Umbilical cord (tissue), 2 donors: ENCODE measurements at places on chromosomes 2 and 18. TPM values are rescaled to one million over a fixed set of nuclear protein-coding genes. Genes with fewer than 3 reads are reported as not detected.

The HNMT gene
- total RNA-seq, result 72.7 TPM

The CFC1 gene
- not detected for total RNA-seq

The TTR gene
- total RNA-seq, result 15.6 TPM

The LIMS2 gene
- 30.6 TPM for total RNA-seq

The IL1RL1 gene
- total RNA-seq, result 4.6 TPM

The EGR4 gene
- 1.4 TPM for total RNA-seq

GRCh38 chr2:240832921-240833494 lies 13.0 kb upstream of the KIF1A start:
- no peak for DNase-seq

DNA sequence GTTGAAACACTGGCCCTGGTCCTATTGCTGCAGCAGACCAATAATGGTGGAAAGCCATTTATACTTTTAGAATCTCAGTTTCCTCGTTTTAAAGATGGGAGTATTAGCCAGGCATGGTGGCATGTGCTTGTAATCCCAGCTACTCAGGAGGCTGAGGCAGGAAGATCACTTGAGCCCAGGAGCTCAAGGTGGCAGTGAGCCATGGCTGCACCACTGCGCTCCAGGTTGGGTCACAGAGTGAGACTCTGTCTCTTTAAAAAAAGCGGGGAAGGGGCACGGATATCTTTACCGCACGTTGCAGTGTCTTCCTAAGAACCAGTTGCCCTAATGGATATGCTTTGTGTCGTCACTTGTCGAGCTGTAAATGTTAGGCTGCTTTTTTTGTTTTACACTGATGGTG lies 8.3 kb downstream of the MTCL1 start:
- no peak for DNase-seq

DNA sequence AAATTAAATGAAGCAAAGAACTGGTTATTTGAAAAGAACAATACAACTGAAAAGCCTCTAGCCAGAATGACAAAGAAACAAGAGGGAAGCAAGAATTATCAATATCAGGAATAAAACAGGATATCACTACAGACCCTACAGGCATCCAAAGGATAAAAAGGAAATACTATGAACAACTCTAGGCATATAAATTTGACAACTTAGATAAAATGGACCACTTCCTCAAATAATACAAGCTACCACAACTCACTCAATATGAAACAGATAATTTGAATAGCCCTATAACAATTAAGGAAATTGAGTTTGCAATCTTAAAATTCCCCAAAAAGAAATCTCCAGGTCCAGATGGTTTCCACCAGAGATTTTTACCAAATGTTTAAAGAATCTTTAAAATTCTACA lies 19.8 kb downstream of the RPRD1A start:
- no peak for DNase-seq

DNA sequence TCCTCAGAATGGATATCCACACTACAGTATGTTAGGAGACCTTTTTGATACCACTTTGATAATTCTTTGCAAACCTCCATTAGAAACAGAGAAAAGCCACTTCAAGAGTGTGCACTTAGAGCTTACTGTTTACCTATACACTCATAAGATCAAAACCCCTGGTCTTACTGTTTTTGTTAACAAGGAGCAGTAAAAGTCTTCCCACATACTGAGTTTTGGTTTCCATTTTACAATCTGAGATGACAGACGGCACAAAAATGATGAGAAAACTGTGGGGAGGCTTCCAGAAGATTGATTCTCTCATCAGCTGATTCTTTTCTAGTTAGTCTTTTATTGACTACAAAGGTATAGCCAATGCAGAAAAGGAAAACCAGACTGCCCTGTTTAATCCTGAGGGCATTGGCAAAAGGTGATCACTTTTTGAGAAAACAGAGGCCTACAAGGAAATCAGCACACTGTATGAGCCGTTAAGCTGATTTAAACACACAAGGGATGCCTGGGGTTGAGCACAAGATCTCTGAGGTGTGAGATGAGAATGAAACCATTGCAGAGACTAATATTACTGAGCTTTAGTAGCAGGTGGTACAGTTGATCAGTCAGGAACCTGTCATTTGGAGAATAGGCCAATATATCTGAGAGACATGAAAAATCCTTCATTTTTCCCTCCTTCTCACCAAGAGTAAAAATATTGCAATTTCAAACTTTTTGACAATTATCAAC lies 368.6 kb downstream of the GRB14 start:
- no peak for DNase-seq

- no peak for DNase-seq
Observed at GRCh38 chr2:20430035-20430434, 16.8 kb upstream of the RHOB start.

DNA sequence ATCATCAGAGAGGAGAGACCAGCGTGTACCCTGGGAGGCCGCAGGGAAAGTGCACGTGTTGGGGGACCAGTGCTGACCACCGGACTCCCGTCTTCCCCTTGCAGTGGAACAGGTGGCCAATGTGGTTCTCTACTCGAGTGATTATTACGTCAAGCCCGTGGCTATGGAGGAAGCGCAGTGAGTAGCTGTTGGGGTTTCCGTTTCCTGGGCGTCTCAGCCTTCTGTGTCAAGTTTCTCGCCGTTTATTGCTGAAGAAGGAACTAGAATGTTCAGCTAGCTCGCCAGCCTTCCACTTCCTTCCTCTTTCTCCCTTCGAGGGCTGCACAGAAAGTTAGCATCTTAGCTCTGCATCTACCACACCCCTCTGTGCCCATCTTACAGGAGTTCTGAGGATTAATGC lies 22.8 kb upstream of the DGKD start:
- peak; percentile 58 for DNase-seq

GRCh38 chr2:3429066-3429610 lies 49.6 kb downstream of the TRAPPC12 start:
- no peak for DNase-seq

GRCh38 chr18:40984856-40985255 lies 970.2 kb upstream of the PIK3C3 start:
- no peak for DNase-seq

DNA sequence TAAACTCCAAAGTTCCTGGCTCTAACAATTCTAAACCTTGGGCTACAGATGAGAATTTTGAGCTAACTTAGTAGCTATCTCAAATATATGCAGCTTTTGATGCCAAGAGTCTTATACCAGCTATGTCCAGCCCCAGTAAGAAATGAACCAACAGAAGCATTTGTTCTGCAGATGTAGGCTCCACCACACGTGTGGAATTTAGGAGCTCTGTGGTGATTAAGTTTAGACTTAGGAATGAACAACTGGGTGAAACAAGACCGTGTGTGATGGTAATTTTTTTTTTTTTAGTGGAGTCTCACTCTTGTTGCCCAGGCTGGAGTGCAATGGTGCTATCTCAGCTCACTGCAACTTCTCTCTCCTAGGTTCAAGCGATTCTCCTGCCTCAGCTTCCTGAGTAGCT lies 179.7 kb downstream of the ANKRD30B start:
- no peak for DNase-seq

DNA sequence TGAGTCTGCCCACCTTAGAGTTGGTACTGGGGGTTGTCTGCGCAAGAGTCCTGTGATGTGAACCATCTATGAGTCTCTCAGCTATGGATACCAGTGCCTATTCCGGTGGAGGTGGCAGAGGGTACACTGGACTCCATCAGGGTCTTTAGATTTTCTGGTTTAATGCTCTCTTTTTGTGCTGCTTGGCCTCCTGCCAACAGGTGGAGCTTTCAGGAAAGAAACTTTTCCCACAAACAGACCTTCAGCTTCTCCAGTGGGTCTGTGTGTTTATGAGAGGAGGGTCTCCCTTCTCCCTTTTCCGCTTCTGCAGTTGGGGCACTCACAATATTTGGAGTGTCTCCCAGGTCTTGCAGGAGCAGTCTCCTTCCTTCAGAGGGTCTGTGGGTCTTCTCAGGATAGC lies 1721.9 kb upstream of the SLC39A10 start:
- DNase-seq, result no peak

GRCh38 chr2:67179526-67179925 lies 217.6 kb upstream of the ETAA1 start:
- no peak for DNase-seq

GRCh38 chr2:60976256-60976850 lies 41.2 kb upstream of the PEX13 start:
- DNase-seq, result no peak

DNA sequence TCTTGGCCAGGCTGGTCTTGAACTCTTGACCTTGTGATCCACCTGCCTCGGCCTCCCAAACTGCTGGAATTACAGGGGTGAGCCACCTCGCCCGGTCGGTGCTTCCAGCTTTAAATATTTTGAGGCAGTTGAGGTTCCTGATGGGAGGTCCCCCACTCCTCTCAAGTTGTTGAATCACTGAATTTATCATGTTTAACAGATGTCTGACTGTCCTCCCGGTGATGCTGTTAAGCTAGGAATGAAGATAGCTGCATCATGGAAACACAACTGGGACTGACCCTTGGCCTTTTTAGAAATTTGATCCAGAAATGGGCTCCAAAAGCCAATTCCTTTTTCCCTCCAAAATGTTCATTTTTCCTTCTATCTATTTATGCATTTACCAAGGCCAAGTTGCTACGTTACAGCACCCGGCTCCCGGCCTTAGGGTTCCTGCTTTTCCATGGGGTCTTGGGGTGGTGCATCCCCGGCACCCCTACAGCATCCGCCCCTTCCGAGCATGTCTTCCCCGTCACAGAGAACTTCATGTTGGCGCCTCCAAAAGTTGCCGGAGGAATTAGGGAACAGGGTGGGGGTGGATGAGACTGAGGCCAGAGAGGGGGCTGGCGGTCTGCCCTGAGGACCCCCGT lies 43.9 kb downstream of the PAX8 start:
- DNase-seq, result no peak
